ENCODE measurements at places on chromosomes 13 and 19. TPM values are rescaled to one million over a fixed set of nuclear protein-coding genes. Genes with fewer than 3 reads are reported as not detected.

- no peak for DNase-seq
Observed at GRCh38 chr19:51815043-51815442, 20.1 kb downstream of the FPR3 start.

GRCh38 chr19:36257520-36257876, 42.6 kb downstream of the ZNF146 start:
- DNase-seq: no peak

GRCh38 chr13:34103854-34104253, 285.9 kb downstream of the RFC3 start:
- DNase-seq: no peak

- no peak for DNase-seq
Observed at GRCh38 chr19:15210323-15210781, 9.6 kb upstream of the NOTCH3 start.

The LHB gene
- total RNA-seq: not detected

The PPM1N gene
- 3.9 TPM for total RNA-seq

The RPS5 gene
- total RNA-seq: 1,974 TPM

The ZNF665 gene
- 1.5 TPM for total RNA-seq

The KLHL1 gene
- total RNA-seq: not detected

The TBXA2R gene
- 1.7 TPM for total RNA-seq

The COX7A1 gene
- 33.1 TPM for total RNA-seq

Measured in vagina (tissue), 2 donors.